ENCODE measurements at places on chromosomes 2 and 18.

- no peak for DNase-seq
Measured at GRCh38 chr2:233833345-233833744, 21.0 kb downstream of the HJURP start.

DNA sequence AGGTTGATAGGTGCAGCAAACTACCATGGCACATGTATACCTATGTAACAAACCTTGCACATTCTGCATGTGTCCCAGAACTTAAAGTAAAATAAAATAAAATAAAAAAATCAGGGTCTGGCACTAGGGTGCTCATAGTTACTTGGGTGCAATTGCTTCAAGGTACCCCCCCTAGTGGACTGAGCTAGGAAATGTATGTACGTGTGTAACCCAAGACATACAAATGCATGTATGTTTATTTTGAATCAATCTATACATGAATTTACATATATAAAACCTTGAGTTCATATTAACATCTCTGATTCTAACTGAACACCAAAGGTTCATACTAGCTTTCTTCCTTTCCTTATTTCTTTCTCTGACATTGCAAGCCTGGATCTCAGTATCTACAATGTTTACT is 51.5 kb downstream of the USP37 start:
- DNase-seq: no peak

- no peak for DNase-seq
Measured at GRCh38 chr18:32668956-32669355, 103.9 kb downstream of the KLHL14 start.

GRCh38 chr18:56831988-56832387 is 180.8 kb downstream of the WDR7 start:
- DNase-seq: no peak

- peak; percentile 42 for DNase-seq
Measured at GRCh38 chr18:54880395-54881105, 52.3 kb downstream of the RAB27B start.

GRCh38 chr2:12923907-12924610 is 207.3 kb downstream of the TRIB2 start:
- DNase-seq: no peak

DNA sequence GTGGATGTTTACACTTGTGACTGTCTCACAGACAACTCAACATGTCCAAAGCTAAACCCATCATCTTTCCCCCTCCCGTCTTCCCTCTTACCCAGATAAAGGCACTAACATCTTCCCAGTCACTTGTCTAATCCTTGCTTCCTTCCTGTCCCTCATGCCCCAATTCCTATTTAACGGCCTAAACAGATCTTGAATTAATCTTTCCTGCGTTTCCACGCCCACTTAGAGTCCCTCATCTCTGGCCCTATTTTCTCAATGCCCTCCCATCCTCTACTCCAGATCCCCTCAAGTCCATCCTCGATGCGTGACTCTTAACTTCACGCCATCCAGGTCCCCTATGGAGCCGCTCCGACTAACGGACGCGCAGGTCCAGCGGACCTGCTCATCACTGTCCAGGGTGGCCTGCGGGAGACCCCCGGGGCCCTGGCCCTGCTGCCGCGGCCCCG is 682 bp upstream of the SCLY start:
- DNase-seq: peak; percentile 18

GRCh38 chr2:19806131-19806530 is 95.7 kb downstream of the TTC32 start:
- no peak for DNase-seq

DNA sequence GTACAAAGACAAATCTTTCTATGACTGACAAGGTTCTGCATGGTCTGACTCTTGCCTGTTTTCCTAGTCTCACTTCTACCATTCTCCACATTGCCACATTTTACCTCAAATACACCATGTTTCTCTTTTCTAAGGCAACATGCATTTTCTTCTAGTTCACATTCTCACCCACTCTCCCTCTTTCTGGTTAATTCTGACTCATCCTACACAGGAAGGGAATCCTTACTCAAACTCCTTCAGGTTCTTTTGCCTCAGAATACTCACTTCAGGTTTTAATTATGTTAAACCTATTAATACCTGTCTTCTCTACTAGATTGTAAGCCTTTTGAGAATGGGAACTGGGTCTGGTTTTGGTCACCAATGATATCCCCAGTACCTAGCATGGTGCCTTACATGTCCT is 47.2 kb downstream of the MAP2 start:
- DNase-seq: no peak

- DNase-seq: no peak
Measured at GRCh38 chr2:176479961-176480360, 210.7 kb downstream of the MTX2 start.

- no peak for DNase-seq
Measured at GRCh38 chr18:26206488-26206887, 19.8 kb upstream of the TAF4B start.

- DNase-seq: no peak
Measured at GRCh38 chr2:196242131-196242620, 70.8 kb upstream of the STK17B start.

DNA sequence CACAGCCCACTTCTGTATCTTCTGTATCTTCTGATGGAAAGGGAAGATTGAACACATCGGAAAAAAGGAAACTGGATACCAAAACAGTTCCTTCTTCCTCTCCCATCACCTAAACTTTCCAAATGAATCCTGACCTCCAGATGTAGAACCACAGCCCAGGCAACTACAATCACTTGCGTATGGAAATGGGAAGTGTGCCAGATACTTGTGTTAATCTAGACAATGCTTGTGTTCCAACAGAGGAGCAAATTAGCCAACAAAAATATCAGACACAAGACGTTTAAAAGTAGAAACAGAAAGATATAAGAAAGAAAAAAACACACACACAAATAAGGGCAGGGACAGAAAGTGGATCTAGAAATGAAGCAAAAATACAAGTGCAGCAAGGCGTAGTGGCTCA is 31.4 kb upstream of the DUSP2 start:
- DNase-seq: no peak

- DNase-seq: no peak
Measured at GRCh38 chr2:149894760-149895159, 307.2 kb upstream of the MMADHC start.
